ENCODE measurements at places on chromosomes 5 and 9.

DNA sequence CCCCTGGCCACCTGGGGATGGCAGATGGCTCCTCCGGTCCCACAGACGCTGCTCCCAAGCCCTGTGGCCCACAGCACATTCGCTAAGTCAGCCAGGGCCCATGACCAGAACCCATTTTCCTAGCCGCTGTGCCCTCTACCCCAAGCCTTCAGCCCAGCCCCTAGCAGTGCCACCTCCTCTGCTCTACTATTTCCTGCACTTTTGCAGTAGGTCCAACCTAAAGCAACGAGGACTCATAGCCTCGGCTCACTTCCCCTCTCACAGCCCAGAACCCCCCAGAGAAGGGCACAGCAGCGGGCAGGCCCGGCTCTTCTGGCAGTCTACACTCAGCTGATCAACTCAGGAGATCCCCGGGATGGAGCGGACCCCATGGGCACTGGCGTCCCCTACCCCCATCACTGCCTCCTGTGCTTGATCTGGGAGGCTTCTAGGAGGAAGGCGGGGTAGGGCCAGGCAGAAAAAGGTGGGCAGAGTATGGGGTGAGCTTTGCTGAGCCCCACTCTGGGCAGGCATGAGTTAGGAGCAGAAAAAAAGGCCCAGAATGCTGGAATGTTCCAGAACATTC is 111.2 kb downstream of the ZNF354C start:
- DNase-seq = no peak

DNA sequence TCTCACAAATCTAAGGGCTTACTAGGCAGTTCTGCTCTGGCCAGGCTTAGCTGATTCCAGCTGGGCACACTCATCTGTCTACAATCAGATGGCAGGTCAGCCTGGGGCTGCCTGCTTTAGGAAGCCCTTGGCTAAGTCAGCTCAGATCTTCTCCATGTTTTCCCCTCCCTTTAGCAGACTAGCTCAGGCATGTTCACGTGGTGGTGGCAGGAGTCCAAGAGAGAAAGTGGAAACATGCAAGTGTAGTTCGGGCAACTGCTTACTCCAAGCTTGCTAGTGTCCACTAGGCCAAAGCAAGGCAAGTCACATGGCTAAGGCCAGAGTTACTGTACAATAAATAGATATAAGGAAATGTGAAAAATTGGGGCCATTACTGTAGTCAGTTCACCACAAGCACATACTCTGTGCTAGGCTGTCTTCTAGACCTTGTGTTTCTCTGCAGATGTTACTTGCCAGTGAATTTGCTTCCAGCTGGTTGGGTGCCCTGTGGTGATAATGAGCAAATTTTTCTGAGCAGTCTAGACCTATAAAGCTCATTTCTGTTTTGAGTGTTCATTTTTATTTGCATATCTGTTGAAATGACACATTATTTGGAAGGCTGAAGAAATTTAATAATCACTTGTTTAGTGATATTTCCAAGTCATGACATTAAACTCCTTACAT is 38.3 kb downstream of the RECK start:
- DNase-seq = peak; percentile 67

GRCh38 chr5:142151436-142152383 is 43.1 kb downstream of the NDFIP1 start:
- peak; percentile 88 for DNase-seq

DNA sequence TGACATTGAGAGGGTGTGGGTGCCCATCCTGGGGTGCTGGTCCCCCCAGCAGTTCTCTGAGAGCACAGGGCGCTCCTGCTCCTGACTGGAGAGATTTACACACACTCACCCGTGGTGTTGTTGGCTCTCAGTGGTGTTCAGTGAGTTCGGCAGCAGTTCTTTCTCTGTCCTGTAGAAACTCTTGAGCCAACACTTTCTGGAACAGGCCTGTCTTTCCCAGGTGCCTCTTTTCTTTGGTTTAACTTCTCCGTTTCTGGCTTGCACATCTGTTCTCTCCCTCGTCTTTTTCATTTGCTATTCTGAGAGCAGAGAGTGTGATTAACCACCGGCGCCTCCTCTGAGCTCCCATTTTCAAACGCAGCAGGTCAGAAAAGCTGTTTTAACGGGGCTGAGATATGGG is 284.5 kb downstream of the IRX2 start:
- no peak for DNase-seq

DNA sequence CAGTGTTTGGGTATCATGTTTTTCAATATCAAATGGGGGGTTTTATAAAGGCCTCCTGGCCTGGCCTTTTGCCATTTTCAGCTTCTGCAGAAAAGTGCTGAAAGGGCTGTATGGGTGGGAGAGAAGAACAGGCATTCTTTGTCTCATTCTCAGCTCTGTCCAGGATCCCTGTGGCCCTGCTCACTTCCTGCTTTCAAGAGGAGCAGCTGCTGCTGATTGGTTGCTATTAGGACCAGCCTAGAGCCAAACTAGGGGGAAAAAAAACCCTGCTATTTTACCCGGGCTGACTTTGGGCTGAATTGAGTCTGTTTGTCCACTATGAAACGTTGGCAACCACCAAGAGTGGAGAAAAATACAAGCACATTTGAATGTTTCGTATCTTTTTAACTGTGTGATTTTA is 117.1 kb downstream of the CMYA5 start:
- DNase-seq = peak; percentile 13
